ENCODE measurements at places on chromosomes 11 and 22.

GRCh38 chr11:12421386-12421785 lies 44.0 kb downstream of the PARVA start:
- peak; percentile 6 for DNase-seq

DNA sequence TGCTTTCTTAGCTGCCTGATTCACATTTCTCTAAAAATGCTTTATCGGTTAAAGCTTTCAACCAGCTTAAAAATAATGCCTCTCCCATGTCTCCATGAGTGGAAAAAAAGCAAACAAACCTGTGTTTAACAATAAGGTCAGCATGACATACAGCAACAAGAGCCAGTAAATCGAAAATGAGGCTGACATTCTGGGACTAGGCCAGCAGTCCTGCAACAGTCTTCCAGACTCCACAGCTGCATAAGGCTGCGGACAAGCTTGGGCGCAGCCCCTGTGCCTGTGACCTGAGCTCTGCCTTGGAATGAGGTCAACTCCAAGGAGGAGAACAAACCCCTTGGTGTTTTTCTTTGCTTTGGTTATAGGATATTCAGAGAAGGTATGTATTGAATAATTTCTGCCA lies 95.5 kb downstream of the PGR start:
- no peak for DNase-seq

GRCh38 chr11:68934321-68934645 lies 30.6 kb downstream of the IGHMBP2 start:
- DNase-seq, result no peak

- peak; percentile 82 for DNase-seq
Measured at GRCh38 chr11:44305470-44306051, 4.4 kb downstream of the ALX4 start.

GRCh38 chr11:101470881-101471520 lies 112.8 kb downstream of the TRPC6 start:
- no peak for DNase-seq

DNA sequence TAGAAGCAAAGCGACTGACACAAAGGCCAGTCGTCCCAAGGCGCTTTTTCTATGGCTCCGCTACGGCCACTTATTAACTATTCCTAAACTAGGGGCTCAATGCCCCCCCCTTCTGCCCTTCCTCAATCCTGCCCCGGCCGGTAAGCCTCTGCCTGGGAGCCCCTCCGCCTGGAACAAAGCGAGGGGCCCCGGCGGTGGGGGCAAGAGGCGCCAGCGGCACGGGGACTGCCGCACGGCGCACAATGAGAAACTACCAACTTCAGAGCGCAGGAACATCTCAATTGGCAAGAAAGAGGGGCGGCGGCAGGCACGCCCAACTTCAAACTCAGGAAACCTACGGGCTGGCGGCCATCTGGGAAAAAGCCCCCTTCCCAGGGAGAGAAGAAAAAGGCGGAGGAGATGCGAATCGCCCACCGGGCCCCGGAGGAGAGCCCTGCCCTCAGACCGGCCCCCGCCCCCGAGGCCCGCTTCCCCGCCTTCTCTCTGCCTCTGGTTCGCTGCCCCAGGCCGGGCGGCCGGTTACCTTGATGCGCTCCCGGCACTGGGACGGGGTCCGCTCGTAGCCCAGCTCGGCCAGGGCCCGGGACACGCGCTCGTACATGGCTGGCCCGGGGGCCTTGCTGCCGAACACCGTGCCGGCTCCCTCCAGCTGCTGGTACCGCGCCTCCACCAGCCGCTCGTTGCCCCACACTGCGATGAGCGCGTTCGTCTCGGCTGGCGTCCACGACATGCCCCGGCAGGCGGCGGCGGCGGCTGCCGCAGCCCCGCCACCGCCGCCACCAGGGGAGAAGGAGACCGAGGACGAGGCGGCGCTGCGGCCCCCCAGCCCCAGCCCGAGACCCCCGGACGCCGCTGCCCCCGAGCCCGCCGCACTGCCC lies 619 bp downstream of the MSANTD2 start:
- peak; percentile 78 for DNase-seq

DNA sequence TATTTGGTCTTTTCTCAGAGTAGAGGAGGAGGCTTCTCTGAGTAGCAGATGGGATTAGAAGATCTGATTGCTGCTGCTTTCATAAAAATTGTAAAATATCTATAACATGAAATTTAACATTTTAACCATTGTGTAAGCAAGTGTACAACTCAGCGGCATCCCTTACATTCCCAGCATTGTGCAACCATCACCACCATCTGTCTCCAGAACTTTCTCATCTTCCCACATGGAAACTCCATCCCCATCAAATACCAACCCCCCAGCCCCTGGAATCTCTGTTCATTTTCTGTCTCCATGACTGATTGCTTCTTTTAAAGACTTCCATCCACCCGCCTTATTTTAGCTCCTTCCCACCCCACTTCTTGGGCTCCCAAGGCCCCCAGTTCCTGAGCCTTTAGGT lies 32.3 kb downstream of the MRGPRD start:
- DNase-seq, result no peak

DNA sequence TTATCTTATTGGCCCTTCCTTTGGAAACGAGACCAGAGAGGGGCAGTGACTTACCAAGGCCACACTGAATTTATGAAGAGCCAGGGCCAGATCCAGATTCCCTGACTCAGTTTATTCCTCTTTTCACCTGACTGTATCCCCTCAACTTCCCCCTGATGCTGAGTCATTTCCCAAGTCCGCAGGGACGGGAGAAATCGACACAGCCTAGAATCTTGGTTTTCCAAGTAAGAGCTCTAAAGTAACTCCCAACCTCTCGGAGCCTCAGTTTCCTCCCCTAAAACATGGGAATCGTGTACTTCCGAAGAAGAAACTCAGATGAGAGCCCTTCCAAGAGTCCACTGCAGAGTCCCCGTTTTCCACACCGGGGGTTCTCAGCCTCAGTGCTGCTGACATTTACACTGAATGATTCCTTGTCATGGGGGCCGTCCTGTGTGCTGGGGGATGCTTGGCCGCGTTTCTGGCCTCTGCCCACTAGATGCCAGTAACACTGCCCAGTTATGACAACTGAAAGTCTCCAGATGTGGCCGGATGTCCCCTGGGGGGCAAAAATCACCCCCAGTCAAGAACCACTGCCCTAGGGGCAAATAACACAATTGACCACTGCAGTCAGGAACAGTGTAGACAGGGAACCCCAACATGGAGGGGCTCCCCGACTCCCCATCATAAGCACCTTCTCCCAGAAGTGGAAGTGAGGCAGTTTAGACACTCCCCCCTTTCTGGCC lies 11.2 kb downstream of the MPST start:
- DNase-seq, result peak; percentile 64
